ENCODE measurements at places on chromosomes 6 and 20. TPM values are rescaled to one million over a fixed set of nuclear protein-coding genes. Genes with fewer than 3 reads are reported as not detected.

The SNX21 gene
- 27.1 TPM for total RNA-seq

The ECT2L gene
- not detected for total RNA-seq

The PLA2G7 gene
- not detected for total RNA-seq

The DCBLD1 gene
- 65.3 TPM for total RNA-seq

The FAM209B gene
- total RNA-seq = not detected

The GSTA3 gene
- total RNA-seq = not detected

The KIF25 gene
- total RNA-seq = not detected

The PTGIS gene
- 209 TPM for total RNA-seq

The TEAD3 gene
- total RNA-seq = 7.4 TPM

The TMEM217 gene
- 2.4 TPM for total RNA-seq

The RHAG gene
- total RNA-seq = not detected

The SERPINB1 gene
- 14.7 TPM for total RNA-seq

The ANKRD6 gene
- 16.5 TPM for total RNA-seq

The PLG gene
- total RNA-seq = not detected
